Ascending aorta (tissue), 2 donors: ENCODE measurements at places on chromosomes 3 and 15.

GRCh38 chr3:150409512-150410310 lies 1.6 kb downstream of the TSC22D2 start:
- DNase-seq: peak; percentile 48

DNA sequence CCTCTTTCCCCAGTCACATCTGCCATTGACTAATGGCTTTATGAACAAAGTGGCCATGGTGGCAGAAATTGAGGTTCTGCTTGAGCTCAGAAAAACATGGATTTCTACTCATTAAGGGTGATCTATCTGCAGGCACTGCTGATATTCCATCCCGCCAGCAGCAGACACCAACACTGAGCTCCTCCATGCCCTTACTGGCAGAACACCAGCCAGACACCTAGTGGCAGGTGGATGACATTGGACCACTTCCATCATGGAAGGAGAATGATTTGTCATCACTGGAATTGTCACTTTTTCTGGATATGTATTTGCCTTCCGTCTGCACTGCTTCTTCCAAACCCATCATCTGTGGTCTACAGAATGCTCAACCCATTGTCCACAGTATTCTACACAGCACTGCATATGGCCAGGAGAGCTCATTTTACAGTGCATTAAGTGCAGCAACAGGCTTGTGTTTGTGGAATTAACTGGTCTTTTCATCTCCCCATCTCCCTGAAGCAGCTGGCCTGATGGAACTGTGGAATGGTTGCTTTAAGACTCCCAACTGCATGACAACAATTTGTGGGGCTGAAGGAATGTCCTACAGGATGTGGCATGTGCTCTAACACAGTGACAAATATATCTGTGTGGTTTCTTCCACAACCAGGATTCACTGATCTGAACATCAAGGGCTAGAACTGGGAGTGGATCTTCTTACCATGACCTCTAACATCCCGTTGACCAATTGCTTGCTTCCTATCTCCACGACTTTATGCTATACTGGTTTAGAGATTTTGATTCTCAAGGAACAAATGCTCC lies 103.4 kb downstream of the WNT7A start:
- peak; percentile 12 for DNase-seq

DNA sequence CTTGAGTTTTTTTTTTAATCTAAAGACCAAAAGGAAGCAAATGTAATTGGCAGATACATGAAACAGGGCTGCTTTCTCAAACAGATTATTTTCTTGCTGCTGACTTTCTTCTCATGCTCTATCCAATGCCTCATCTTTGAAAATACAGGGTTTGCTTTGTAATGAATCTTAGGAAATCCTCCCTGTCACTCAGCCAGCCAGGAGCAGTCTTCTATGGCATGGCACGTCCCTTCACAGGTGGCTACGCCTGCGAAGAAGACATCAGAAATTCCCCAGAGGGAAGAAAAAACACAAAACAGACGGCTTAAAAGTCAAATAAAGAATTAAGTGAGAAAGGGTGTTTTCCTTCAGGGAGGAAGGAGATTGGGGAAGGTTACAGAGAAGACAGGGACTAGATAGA lies 242.5 kb downstream of the IGSF11 start:
- DNase-seq: no peak

GRCh38 chr3:184982076-184982475 lies 170.1 kb downstream of the VPS8 start:
- DNase-seq: no peak

GRCh38 chr15:75410196-75410595 lies 41.3 kb downstream of the SIN3A start:
- DNase-seq: no peak

DNA sequence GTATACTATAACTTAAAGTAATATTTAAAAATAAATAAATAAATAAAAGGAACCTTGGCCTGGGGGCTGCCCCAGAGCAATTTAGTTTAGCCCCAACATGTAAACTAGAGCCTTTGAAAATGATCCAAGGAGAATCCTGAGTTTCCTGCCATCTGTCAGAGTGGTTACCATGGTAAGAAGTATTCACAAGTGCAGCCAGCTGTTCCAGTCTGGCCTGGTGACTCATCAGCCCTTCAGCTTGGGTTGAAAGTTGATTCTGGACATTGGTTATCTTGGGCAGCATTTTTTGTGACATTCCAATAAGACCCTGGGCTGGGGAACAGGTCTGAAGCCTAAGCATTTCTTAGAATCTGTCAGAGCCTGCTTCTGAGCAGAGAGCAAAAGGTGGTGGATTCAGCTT lies 72.7 kb upstream of the LRTM1 start:
- DNase-seq: no peak
